ENCODE measurements at places on chromosomes 3 and 15. TPM values are rescaled to one million over a fixed set of nuclear protein-coding genes. Genes with fewer than 3 reads are reported as not detected.

IL12A gene
- 0.98 TPM for polyA plus RNA-seq

UBA5 gene
- 41.0 TPM for polyA plus RNA-seq

PLAAT1 gene
- polyA plus RNA-seq: not detected

CRABP1 gene
- polyA plus RNA-seq: 0.79 TPM

ARL6 gene
- 7.3 TPM for polyA plus RNA-seq

MRPL46 gene
- 54.9 TPM for polyA plus RNA-seq

ZNF770 gene
- polyA plus RNA-seq: 24.9 TPM

CADM2 gene
- 0.07 TPM for polyA plus RNA-seq

LINS1 gene
- polyA plus RNA-seq: 10.0 TPM

LDHAL6B gene
- not detected for polyA plus RNA-seq

CDCP1 gene
- polyA plus RNA-seq: 3.9 TPM

All from A549 (cell line).